ENCODE measurements at places on chromosomes 7 and 10.

DNA sequence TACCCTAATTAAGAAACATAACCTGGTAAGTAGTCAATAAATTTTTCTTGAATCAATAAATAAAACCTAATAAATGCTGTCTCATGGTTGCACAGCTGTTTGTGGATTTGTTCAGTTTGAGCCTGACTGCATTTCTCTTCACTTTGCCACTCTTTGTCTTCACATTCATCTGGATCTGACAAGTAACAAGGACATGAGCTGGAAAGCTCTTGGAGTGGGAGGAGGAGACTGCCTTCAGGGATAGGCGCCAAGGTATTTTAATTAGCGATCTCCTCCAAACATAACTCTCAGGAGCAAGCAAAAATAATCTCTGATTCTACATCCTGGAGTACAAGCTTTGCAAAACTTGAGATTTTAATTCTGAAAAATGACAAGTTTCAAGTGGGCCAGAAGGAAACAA is 251.0 kb downstream of the BMPER start:
- DNase-seq: no peak

GRCh38 chr10:46523962-46524471 is 32.4 kb downstream of the GPRIN2 start:
- DNase-seq: no peak

- no peak for DNase-seq
Observed at GRCh38 chr10:114519756-114520293, 115.5 kb upstream of the AFAP1L2 start.

GRCh38 chr10:61835069-61835945 is 66.2 kb upstream of the ARID5B start:
- DNase-seq: no peak

DNA sequence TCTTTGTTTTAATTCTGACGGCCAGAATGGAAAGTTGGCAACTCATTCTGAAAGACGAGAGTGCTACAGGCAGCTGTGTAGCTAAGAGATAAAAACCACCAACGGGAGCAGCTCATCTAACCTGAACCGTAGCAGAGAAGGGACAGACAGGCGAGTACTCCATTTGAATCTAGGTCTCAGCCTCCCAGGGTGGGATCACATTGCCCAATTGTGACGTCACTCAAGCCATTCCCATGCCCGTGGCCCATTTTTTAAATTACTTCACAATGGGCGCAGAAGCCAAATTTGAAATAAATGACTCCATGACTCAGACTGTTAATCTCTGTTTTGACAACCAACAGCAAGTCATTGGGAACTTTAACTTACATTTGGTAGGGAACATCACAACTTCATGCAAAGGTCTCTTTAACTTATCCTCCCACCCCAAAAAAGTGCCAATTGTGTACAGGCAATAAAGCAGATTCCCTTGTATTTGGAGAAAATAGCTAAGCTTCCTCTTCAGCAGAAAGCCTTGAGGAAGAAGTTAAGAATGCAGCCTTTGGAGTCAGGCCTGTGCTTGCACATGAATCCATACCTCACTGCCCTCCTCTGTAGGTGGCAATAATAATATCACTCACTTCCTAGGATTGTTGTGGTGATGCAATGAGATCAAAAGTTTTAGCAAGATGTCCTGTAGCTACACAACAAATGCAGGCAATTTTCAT is 93.2 kb upstream of the KIF5B start:
- DNase-seq: no peak

GRCh38 chr10:95531994-95532399 is 29.2 kb downstream of the SORBS1 start:
- DNase-seq: no peak

- DNase-seq: no peak
Observed at GRCh38 chr7:90933041-90933440, 331.2 kb upstream of the FZD1 start.

DNA sequence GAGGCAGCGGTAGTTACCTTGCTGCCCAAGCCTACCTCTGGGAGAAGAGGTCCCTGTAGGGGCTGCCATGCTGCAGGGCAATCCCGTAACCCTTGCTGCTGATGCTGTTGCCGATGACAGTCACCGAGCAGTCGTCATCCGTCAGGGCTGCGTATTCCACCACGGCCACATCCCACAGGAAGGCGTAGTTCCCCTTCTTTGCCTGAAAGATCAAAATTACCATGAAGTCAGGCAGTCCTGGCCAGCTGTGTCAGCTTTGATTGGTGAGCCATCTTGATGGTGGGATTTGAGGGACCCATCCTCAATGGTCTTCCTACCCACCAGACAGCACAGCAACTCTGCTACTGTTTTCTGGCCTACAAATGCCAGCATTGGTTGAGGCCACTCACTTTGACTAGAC is 746.8 kb downstream of the GRID1 start:
- no peak for DNase-seq

DNA sequence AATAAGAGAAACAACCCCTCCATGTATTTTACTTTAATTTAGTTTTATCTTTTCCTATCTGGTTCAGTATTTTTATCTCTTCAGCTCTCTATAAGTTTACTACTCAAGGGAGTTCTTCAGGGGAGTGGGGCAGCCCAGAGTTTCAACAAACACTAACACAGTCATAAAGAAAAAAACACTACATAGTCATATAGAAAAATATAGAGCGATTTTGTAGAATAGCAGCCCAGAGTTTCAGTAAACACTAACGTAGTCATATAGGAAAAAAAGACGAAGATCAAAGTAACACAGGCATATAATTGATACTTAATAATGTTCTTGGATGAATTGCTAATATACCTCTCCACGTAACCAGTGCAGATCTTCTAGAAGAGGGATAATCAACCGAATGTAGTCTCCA is 54.7 kb downstream of the PON1 start:
- no peak for DNase-seq

GRCh38 chr7:159197066-159197975 is 52.7 kb upstream of the VIPR2 start:
- no peak for DNase-seq

DNA sequence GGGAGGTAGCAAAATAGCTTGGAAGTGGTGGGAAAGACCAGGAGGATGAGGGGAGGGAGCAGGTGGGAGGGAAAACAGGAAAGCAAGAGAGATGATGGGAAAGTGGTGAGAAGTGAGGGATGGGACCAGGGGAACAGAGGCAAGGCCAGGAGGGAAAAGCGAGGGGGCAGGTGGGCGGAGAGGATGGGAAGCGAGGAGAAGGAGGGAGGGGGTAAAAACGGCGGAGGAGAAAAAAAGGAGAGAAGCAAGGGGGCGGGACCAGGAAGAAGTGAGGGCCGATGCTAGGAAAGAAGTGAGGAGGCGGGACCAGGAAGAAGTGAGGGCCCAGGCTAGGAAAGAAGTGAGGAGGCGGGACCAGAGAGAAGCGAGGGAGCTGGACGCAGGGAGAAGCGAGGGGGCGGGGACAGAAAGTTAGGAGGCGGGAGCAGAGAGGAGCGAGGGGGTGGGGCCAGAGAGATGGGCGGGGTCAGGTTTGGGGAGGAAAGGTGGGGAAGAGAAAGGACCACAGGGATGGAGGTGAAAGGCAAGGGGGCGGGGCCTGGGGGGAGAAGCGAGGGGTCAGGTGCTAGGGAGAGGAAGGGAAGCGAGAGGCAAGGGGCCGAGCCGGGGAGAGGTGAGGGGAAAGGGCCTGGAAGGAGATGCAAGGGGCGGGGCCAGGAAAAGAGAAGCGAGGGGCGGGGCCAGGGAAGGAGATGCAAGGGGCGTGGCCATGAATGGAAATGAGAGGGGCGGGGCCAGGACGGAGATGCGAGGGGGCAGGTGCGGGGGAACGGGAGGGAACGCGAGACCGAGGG is 984 bp downstream of the SMURF1 start:
- DNase-seq: peak; percentile 79

DNA sequence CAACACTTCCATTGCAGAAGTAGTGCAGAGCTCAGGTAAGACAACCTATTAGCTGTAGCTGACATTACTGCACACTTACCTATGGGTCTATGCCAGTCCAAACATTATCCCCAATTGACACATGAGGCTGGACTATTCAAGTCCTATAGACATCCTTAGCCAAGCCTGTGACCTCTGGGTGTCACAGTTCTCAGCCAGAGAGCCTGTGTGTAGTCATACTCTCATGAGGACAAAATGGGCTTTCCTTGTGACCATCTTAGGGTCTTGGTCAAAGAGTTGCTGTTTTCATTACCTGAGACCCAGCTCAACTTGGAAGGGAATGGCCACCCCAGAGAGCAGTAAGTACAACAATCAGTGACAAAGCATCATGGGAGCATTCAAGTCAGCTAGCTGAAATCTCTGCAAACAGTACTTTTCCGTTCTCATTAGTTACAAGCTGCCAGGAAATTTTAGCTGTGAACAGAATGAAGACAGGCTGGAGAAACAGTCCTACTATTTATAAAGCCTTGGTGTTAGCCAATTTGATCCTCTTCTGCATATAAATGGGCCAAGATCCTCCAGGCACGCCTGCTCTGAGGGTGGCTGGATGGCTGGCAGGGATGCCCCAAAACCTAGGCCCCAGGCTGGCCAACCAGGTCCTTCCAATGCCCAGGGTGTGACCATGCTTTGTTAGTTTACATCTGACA is 44.3 kb downstream of the NUDCD3 start:
- no peak for DNase-seq

DNA sequence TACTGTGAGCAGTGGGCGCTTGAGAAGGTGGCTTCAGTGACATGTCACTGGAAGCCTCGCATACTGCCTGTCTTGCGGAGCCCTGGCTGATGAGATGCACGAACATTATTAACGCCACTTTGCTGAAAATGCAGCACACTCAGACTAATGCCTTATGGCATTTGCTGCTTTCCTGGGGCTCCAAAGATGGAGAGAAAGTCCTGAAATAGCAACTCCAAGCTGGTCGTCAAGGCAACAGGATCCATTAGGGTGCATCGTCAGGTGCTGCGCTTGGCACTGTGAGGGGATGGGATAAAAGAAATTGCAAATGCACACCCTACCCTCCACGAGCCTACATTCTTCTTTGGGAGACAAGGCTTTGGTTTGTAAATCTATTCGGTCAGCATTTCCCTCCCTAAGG is 592.5 kb downstream of the TYW1 start:
- no peak for DNase-seq

GRCh38 chr10:70753026-70753663 is 32.0 kb downstream of the TBATA start:
- no peak for DNase-seq

DNA sequence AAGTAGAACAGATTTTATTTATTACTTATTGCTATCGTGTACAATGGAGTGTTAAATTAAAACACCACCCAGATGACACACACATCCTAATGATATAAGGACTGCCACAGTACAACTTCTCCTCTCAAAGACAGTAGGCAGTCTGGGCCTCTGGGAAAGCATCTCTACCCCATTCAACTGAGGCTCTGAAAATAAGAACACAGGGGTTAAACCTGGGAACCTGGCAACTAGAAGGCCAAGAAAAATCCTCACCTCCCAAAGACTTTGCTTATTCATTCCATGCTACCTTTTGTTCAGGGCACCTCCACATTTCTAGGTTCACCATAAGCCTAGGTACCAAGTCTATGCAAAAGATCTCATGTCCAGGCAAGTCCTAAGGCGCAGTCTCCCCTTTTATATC is 125.4 kb upstream of the FEZF1 start:
- DNase-seq: no peak

- DNase-seq: no peak
Observed at GRCh38 chr10:49419005-49419404, 23.1 kb upstream of the DRGX start.

DNA sequence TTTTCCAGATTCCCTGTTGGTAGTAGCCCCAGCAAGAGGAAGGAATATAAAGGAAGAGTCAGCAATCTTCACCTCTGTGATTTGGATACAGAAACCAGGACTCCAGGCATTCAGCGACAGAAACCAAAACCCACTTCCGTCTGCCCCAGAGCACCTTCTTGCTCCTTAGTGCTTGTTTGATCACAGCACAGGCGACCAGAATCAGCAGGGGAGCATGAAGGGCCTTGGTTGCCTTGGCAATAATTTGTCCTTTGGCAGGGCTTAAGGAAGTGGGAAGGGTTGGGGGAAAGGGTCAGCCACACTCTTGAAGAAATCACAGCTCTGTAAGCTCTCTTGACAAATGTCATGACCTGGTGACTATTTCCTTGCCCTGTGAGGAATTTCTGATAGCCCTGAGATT is 379.6 kb downstream of the OTUD1 start:
- DNase-seq: no peak

- no peak for DNase-seq
Observed at GRCh38 chr7:85095366-85095765, 91.5 kb downstream of the SEMA3D start.

GRCh38 chr7:116499168-116500077 is at the start of gene CAV2:
Gene CAV2, plus strand, starts transcription at chr7:116499738. Its CDS starts 44 bp downstream, at chr7:116499782.
- no peak for DNase-seq
